Endothelial cell (in vitro differentiated cells): ENCODE measurements at places on chromosomes 7 and 10.

DNA sequence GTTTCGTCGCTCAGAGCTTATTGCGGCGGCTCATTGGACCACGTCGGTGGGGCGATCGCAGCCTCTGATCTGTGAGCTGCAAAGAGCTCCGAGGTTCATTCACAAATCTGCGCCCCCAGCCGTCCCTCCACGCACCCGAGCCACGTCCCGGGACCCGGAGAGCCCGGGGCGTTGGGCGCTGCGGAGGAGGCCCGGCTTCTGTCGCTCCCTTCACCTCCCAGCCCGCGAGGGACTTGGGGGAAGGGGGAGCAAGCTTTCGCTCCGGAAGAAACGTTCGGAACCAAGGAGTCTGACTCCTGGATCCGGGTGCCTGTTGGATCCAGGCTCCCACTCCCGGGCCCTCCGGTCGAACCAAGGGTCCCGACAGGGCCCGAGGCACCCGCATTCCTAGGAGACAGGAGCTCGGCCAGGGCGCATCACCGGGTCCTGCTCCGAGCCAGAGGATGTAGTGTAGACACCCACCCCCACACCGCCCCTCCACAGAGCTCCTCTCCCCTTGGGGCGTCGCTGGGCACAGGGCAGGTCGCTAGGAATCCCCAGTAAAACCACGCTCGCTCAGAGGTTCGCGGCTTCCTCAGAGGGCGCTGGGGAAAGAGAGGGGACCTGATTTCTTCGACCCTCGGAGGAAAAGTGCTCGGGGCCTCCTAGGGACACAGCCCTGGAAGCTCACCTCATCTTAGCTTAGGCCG lies 7.9 kb upstream of the EN2 start:
- no peak for DNase-seq

- DNase-seq = no peak
These were observed 62.0 kb upstream of the NAMPT start for GRCh38 chr7:106346678-106347217.

GRCh38 chr10:82091413-82091812 lies 216.4 kb downstream of the NRG3 start:
- no peak for DNase-seq

GRCh38 chr10:22329150-22329549 lies 8.3 kb downstream of the BMI1 start:
- no peak for DNase-seq

DNA sequence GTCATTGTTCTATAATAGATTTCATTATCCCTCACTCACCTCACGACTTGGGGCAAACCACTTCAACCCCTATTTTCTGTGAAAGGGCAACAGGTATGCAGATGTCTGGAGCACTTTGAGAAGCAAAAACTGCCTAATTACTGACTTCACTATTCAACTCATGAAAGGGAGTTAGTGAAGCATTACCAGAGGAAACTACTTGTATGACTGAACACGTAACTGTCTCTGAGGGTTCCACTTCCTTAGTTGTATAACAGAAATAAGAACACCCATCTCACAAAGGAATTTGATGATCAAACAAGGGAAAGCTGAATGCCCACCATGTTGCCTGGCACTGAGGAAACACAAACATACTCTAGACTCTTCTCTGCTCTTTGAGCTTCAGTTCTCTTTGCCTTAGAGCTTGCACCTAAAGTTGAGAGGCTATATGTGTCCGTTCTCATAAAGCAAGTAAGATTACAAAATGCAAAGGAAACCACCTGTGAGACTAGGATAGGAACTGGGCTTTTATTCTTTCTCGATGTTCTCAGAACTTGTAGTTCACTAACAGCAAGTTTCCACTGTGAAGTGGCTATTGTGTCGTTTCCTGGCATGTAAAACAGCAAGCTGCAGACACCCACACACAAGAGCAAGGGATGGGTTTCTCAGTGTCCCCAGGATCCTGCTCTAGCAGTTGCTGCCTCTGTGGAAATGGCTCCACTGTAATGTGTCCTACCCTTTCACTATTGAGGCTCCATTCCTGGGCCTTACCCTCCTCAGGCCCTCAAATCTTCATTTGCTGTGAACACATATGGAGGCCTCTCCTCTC lies 2.6 kb downstream of the TMEM243 start:
- DNase-seq = no peak

GRCh38 chr7:128948976-128949760 lies 11.4 kb downstream of the IRF5 start:
- DNase-seq = no peak

GRCh38 chr7:84697506-84697905 lies 489.4 kb downstream of the SEMA3D start:
- no peak for DNase-seq

DNA sequence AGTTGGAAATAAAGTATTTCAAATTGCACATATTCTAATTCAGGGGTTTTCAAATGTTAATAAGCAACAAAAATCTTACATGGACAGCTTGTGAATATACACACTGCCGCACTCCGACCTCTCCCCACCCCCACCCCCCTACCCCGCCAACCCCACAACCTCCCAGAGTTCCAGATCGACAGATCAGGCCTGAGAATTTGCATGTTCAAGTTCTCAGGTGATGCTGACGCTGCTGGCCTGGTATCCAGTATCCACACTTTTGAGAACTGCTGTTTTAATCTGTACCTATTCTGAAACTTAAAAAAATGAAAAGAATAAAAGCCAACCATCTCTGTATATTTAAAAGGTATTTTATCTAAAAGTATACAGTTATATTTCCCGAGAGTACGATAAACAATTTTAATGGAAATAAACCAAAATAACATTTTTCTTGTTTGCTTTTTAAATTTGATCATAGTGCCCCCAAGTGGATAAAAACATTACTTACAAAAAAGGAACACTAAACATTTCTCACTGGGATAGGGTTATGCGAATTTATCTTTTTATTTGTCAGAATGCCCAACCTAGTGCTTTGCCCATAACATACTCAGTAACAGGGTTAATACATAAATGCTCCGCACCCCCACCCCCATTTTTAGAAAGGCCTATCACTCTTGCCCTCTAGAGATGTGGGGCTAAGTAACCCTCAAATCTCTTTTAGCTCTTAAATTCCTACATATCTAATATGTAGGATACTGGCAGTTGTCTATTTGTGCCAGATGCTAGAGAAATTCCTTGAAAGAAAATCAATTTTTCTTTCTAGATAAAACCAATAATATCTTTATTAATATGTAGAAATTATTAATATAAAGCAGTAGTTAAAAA lies 166.3 kb downstream of the RNF133 start:
- DNase-seq = no peak

DNA sequence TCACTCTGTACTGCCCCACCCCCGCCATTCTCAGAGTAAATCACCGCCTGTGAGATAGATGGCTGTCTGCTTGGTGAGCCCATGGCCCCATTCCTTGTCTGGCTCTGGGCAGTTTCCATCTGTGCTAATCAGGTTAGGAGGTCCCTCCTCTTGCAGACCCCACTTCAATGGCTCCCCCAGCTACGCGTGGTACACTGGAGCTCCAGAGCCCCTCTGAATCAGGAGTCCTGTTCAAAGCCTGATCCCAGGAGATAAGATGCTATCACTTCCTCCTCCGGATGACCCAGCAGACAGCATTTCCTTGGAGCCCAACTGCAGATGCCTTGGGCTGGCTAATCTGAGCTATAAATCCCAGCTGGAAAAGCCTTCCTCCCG lies 122.3 kb downstream of the SH3PXD2A start:
- peak; percentile 42 for DNase-seq

DNA sequence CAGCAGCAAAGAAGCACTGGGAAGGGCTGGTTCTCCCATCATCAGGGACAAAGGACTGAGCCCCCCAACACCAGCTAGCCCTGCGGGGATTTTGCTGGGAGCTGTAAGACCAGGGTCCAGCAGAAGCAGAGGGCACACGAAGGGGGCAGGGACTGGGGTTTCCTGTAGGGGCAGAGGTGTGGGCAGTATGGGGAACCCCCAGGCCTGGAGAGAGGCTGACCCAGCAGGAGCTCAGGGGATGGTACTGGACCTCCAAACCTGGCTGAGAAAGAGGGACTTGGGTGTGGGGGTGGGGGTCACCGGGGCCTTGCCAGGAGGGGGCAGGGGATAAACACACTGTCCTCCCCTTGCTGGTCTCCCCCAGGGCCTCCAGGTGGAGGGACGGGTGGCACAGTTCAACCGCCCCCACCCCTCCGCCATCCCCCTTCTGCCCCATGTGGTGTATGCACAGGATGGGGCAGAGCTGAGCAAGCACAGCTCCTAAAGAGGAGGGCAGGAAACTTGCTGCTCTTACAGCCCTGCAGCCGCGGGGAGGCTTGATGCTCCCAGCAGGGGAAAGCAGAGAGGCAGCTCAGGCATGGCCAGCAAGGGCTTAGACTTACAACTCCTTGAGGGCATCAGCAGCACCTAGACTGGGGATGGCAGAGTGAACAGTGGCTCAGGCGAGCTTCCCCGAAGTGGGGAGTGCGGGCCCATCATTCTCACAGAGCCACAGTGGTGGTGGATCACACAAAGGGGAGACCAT lies 12.4 kb upstream of the RET start:
- DNase-seq = no peak

DNA sequence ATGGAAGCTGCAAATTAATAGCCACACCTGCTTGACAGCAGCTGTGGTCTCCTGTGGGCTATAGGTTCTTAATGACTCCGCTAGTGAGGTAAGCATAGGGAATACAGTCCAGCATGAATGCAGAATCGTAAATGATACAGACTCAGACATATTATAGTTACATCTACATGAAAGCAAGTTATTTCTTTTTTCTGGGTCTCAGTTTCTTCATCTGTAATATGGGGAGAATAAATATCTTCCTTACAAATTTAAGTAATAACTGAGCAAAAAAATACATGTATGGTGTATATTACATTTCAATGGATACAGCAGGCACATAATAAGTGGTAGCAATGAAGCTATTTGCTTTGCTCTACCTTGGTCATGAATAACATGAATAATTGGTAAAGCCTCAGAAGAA lies 245.9 kb upstream of the RHOBTB1 start:
- no peak for DNase-seq

DNA sequence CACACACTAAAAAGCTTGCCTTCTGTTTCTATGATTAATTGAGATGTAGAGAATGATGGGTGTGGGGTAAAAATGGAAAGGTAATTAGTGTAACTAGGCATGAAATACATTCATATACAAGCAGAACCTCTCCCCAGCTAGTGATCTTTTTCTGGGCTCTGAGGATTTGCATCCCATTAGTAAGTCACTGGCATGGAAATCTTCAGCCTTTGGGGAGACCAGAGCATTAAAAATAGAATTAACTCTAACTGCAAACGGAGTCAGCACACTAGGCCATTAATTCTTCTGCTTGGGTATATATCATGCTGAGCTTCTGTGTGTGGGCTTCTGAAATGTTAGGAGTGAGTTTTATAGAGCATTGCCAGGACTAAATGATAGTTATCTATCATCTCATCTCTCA lies 128.9 kb downstream of the HDAC9 start:
- DNase-seq = no peak

DNA sequence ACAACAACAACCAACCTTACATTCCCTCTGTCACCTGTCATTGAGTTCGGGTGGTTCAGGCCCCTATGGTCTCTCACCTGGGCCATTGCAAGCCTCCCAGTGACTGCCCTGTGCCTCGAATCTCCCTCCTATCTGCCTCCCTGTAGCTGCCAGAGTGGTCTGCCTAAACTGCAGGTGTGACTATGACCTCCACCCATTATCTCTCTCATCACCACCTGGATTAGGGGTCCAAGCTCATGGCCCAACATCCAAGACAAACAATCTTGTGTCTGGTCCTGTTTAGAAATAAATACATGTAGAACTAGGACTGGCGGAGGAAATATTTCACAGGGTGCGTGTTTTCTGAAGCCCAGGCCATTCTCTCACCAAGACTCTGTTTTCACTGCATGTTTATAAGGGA lies 146.6 kb downstream of the HERPUD2 start:
- DNase-seq = no peak

DNA sequence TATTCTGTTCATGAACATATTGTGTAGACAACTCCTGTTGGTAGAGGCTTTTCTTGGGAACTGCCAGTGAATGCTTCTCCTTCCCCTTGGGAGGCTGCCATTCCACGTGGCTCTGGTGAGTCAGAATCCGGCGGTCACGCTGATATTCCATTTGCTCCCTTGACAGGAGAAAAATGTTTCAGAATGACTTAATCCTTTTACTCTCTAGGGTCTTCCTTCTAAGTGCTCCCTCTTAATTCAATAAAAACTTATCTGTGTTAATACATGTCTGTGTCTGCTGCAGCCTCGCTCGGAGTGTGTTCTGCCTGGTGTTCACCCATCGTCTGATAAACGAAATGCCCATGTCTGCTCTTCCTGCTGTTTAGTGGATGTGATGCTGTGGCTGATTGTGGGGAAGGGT lies 278.6 kb downstream of the ARHGAP12 start:
- DNase-seq = no peak

GRCh38 chr7:112533591-112533990 lies 52.8 kb downstream of the LSMEM1 start:
- DNase-seq = no peak

GRCh38 chr7:158309868-158310763 lies 277.5 kb downstream of the PTPRN2 start:
- no peak for DNase-seq

- DNase-seq = no peak
These were observed 45.8 kb downstream of the CNNM1 start for GRCh38 chr10:99374972-99375371.

- DNase-seq = no peak
These were observed 112.5 kb downstream of the RPS24 start for GRCh38 chr10:78146200-78146599.

DNA sequence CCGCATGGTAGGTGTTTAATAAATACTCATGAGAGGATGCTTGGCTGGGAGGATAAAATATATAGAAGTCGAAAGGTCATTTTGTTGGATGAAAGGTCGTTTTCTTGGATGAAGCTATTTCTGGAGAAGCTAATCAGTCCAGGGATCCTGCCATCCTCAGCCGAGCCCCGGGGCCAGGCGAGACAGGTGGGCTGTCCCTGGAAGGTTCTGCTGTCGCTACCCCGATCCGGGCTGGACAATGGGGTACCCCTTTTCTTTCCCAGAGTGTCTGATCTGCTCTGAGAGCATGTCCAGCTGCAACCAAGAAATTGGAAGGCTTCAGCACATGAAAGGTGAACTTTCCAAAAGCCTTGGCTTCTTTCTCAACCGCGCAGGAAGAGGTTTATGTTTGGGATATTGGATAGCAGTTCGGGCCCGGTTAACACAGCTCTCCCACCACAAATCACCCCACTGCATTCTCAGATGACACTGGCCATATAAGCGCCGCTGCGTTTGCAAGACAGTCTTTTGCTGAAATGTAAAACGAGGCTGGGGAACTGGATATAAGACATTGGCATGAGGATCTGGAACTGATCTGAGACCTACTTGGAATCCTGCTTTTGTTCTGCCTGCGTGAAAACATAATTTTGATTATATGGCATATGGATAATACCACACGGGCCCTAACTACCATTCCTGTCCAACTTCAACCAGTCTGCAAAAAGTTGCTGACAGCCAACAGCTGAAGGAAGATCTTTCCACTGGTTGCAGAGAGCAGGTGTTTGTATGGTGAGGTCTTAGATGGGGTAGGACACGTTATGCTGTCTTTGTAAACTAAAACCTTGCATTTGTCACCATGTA lies 31.2 kb upstream of the MSRB2 start:
- no peak for DNase-seq

DNA sequence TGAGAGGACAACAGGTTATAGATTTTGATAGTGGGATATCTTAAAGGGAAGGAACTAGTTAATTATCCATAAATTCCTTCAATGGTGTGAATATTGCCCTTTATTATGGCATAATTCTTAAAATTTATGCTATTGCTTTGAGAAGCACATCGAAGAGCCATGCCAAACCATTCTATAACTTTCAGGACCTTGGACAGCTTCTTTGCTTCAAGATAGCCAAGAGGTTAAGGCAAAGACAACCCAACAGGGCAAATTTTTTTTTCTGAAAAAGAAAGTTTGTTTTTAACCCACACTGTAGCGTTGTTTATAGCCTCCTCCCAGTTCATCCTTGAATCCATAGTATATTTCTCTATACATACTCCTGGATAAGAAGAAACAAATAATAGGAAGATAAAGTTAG lies 103.2 kb downstream of the NRG3 start:
- peak; percentile 14 for DNase-seq
